ENCODE measurements at places on chromosomes 1 and 21. TPM values are rescaled to one million over a fixed set of nuclear protein-coding genes. Genes with fewer than 3 reads are reported as not detected.
A peak's percentile ranks its signal among the peaks of the same experiment; 100 is the strongest.

- H3K4me3 ChIP-seq, result no peak overlapping the region
- H3K4me1 ChIP-seq, result no peaks in the 10 kb centered on the region
- no peaks in the 10 kb centered on the region for H3K36me3 ChIP-seq
- no peak overlapping the region for H3K27ac ChIP-seq
These were observed 61.2 kb downstream of the AK4 start for GRCh38 chr1:65209005-65209885.

DNA sequence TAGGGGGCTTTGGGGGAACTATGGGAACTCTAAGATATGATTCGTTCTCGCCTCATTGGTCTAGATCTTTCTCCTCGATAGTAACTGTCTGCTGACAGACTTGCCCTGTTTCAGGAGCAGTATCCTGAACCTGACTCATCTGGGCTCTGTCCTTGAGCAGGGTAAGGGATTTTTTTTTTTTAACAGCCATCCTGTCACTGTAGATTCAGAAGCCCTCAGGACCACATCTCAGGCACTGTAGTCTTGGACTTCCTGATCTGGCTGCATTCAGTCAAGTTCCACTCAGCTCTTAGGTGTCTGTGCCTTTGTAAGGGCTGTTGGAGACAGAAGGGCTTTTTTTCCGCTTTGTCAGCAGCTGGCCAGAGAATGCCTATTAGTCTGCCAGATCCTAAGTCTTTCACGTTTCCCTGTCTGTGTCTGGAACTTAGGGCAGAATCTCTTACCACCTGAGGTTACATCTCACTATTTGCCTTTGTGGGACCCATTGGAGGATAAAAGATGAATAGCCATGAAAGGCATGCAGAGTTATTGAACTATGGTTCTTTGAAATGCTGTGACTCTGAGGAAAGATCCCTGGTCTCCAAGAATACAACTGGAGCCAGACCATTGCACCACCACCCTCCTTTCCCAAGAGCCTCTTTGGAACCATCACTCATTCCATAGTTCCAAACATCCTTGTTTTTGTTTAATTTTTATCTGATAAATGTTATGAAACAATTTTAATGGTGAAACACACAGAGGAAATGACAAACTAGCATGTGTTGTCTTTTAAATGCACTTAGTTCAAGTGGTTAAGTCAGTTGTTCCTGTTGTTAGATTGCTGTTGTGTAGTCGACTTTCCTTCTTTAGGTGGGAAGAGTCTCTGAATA lies 49.7 kb upstream of the MACF1 start:
- H3K4me3 ChIP-seq, result no peak overlapping the region
- peaks cover 33% of the 10 kb centered on the region for H3K4me1 ChIP-seq
- peaks cover 13% of the 10 kb centered on the region for H3K36me3 ChIP-seq
- H3K27me3 ChIP-seq, result no peaks in the 10 kb centered on the region

- peak overlapping the region; percentile 29 for H3K4me3 ChIP-seq
- peak overlapping the region; percentile 77 for H3K27ac ChIP-seq
- H3K4me1 ChIP-seq, result peaks cover 60% of the 10 kb centered on the region
- H3K27me3 ChIP-seq, result no peaks in the 10 kb centered on the region
These were observed 49.4 kb downstream of the NENF start for GRCh38 chr1:212482006-212482636.

DNA sequence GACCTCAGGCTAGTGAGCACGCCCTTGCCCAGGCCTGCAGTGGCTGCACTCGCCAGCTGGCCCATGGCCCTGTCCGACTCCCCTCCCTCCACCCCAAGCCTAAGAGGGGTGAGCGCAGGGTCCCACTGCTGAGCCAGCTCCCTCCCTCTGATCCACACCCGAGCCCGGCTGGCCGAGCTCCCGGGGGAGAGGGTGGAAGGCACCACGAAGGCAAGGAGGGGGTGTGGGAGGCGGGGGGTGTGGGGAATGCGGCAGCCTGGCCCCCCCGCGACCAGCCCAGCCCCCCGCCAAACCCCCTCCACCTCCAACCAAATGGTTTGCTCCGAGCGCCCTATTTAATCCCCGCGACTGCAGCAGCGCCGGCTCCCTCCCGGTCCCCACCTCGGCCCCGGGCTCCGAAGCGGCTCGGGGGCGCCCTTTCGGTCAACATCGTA lies at the start of gene CADM3:
TSS of gene CADM3 (plus strand) at position 362 of the 434 bp plus-strand sequence. CDS start 151 bp downstream, outside the sequence.
- no peak within 1 kb of the TSS for H3K27ac ChIP-seq
- no peaks in the 10 kb centered on the region for H3K4me1 ChIP-seq
- no peak for DNase-seq
- no peaks in the 10 kb centered on the region for H3K36me3 ChIP-seq
- no peak within 1 kb of the TSS for H3K4me3 ChIP-seq

DNA sequence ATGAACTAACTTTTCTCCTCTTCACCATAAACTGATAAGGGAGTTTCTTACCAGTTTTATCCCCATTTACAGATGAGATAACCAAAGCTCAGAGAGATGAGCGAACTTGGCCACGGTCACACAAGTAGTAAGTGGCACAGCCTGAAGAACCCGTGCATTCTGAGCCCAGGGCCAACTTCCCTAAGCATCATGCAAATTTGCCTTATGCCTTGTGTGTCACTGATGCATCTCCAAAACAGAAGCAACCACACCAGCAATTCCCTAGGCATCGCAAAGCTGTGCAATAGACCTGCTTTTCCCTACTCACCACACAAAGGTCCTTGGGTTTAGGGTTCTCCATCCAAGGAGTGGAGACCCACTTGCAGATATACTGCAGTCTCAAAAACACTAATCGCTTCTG lies 304.5 kb upstream of the KAZN start:
- H3K4me1 ChIP-seq, result no peaks in the 10 kb centered on the region
- no peaks in the 10 kb centered on the region for H3K27me3 ChIP-seq
- no peak overlapping the region for H3K27ac ChIP-seq
- no peak overlapping the region for H3K4me3 ChIP-seq

DNA sequence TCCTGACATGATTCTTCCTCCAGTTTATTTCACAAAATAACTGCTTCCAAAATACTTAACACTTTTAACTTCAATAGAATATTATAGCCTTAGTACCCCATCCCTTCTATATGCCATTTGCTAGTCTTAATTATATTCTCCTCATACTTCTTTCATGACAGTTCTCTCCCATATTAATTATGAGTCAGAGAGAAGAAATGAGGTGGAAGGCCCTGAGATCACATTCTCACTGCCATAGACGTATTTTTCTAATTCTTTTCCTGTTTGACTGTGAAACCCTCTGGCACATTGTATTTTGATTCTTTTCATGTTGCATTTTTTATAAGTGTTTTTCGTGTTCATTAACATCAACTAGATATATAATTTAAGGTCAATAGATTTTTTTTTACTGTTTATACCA lies 88.4 kb downstream of the GTF2B start:
- no peak for DNase-seq
- no peak overlapping the region for H3K4me3 ChIP-seq
- peaks cover 27% of the 10 kb centered on the region for H3K4me1 ChIP-seq
- no peaks in the 10 kb centered on the region for H3K27me3 ChIP-seq

DNA sequence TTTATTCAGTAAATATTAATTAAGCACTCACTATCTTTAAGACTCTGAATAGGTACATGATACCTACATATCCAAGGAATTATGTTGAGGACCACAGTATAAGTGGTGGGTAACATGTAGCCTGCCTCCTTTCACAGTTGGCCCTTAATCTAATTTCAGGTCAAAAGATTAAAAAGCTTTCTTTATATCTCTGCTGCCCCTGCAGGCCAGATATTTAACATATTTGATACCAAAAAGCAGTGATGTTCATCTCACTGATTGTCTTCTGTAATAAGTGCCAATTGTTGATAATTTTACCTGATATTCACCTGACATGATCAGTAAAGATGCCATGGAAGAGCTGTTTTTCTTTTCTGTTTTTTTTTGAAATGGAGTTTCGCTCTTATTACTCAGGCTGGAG lies 36.5 kb downstream of the RLF start:
- no peak for DNase-seq
- peaks cover 8% of the 10 kb centered on the region for H3K36me3 ChIP-seq
- no peak overlapping the region for H3K27ac ChIP-seq
- H3K27me3 ChIP-seq, result no peaks in the 10 kb centered on the region

The CAMK2N1 gene
- 66.0 TPM for total RNA-seq

The NTRK1 gene
- not detected for total RNA-seq

The HTR6 gene
- not detected for total RNA-seq

The AMY2A gene
- not detected for total RNA-seq
